ENCODE measurements at places on chromosomes 13 and 19.
A peak's percentile ranks its signal among the peaks of the same experiment; 100 is the strongest.

DNA sequence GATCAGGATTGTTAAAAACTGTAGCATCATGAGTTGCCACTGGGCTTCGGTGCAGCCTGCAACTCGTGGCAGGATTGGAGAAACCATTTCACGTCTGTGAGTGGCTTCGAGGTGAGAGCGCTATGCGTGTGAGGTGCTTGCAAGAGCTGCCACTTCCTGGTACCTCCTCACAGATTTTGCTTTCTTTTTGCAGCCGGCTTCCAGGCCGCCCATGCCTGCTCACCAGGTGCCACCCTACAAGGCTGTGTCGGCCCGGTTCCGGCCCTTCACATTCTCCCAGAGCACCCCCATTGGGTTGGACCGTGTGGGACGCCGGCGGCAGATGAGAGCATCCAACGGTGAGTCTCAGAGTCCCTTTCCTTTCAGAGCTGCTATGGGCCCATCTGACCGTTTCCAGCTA lies 57.9 kb upstream of the C1QTNF9 start:
- DNase-seq = no peak

- no peak for DNase-seq
These were observed 9.2 kb upstream of the TPT1 start for GRCh38 chr13:45350152-45350551.

DNA sequence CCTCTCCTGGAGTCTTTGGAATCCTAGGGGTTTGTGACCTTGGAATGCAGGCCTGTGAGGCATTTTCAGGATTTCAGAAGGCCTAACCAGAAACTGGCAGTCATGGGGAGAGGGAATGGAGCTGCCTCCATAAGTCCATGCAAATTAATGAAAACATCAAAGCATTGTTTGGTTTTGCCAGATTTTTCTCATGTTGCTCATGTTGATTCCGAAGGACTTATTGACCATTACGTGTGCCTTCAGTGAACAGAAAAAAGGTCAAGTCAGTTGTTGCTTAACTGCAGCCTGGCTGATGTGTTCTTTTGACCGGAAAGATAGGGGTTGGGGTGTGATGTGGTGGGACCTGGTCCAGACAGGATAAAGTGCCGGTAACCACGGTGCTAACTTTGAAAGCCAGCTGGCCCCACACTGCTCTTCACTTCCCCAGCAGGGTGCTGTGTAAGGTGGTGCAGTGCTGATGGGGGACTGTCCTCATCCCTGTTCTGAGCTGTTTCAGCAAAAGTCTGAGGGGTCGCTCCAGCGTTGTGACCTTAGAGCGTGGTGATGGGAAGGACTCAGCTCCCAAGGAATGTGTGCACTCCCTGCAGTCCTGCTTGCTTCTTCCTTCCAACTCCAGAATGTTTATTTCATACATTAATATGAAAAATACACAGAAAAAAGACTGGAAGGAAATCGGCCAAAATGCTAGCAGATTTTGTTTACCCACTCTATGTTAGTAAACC lies 3.5 kb downstream of the RNF113B start:
- DNase-seq = no peak

GRCh38 chr13:46160065-46160464 lies 21.9 kb downstream of the LCP1 start:
- DNase-seq = no peak

- DNase-seq = no peak
These were observed 118.7 kb upstream of the GJB6 start for GRCh38 chr13:20350819-20351218.

DNA sequence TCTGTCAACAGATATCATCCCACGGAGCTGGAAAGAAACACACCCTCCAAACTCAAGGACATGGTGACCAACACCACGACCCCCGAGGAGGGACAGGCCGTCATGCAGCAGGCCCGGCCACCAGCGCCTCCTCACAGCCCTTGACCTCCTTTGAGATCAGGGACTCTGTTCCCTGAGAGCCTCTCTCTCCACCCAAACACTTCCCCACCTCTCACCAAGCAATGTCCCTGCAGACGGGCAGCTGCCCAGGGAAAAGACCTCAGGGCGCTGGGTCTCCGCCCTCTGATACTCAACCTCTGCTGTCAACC lies 10.0 kb downstream of the SCGB2B2 start:
- DNase-seq = no peak

GRCh38 chr13:50200988-50201387 lies 185.7 kb downstream of the KCNRG start:
- no peak for DNase-seq

- DNase-seq = peak; percentile 45
These were observed 42.5 kb upstream of the SCEL start for GRCh38 chr13:77492982-77493381.

DNA sequence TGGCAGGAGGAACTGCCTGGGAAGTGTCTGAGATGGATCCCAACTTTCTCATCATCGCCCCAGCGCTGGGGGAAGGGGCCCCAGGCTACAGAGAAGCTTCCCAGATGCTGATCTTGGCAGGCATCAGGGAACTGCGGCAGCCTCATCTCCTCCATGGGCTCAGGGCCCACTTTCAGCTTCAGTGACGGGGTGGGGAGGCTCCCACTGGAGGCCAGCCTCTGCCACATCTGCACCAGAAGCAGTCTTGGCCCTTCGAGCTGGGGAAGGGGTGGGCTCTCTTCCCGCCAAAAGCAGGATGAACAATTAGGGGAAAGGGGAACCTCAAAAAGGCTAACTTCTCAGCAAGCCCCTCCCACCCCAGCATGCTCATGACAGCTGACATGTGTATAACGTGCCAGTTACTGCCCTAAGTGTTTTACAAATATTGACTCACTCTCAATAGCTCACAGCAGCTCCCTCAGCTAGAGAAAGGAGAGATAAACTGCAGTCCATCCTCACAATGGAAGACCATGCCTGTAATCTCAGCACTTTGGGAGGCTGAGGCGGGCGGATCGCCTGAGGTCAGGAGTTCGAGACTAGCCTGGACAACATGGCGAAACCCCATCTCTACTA lies 7.1 kb upstream of the S1PR2 start:
- no peak for DNase-seq

DNA sequence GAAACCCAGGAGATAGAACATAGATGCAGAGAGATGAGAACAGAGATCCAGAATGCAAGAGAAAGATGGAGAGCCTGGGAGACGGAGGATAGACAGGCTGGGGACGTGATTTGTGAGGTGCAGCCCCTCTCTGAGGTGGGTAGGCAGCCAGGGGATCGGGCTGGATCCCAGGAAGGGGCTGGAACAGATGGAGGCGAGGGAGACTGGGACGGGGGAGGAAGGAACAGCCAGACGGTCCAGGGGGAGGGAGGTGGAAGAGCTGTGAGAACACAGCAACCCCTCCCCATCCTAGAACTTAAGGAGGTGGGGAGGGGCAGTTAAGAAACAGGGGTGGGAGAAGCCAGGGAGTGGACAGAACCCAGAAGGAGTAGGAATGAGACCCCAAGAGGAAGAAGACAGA lies 3.1 kb downstream of the SLC17A7 start:
- DNase-seq = no peak

DNA sequence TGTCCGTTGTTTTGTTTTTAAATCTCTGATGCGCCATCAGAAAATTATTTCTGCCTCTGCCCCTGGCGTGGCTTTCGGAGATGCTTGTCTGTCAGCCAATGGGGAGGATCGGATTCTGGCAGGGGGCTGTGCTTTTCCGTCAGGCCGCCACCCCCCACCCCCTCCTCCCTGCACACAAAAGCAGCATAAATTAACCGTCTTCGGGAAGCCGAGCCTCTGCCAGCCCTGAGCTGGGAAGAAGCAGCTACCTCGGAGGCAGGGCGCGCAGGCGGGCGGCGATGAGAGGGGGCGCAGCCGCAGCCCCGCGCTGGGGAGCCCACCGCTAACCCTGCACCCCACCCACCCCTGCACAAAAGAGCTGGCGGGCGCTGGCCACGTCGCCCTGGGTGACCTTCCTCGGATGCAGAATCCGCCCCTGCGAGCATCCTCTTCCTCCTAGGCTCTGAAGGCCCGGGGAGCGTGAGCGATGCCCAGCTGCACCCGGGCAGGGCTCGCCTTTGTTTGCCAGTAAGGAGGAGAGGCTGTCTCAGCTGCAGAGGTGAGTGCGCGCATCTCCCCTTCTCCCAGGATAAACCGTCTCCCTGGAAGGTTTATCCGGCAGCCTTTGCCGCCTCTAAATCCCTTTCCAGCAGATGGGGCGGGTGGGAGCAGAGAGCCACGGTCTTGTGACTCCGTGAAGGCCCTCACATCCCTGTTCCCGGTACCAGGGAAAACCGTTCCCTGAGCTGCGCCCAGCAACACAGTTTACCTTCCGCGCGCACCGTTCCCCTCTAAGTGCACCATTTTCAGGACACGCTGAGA lies at the start of gene ATCAY:
Gene ATCAY (plus strand): TSS at position 215 of the 801 bp plus-strand sequence. CDS start 5,083 bp downstream, outside the sequence.
- no peak for DNase-seq

DNA sequence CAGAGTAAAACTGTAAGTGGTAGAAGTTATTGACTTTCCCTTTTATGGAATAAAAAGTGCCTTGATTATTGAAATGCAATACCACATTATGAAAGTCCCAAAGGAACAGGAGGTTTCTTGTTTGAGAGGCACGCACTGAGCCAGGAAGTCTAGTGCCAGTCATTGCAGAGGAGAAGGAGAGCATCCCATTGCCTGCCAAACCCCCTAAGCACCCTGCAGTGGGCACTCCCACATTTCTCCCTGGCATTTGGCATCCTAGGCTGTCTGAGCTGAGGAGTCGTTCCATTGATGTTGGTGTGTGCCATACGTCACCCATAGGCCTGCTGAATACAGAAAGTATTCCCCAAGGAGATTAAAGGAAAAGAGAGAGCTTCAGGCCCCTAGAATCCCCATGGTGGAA lies 85.7 kb upstream of the MBNL2 start:
- no peak for DNase-seq

DNA sequence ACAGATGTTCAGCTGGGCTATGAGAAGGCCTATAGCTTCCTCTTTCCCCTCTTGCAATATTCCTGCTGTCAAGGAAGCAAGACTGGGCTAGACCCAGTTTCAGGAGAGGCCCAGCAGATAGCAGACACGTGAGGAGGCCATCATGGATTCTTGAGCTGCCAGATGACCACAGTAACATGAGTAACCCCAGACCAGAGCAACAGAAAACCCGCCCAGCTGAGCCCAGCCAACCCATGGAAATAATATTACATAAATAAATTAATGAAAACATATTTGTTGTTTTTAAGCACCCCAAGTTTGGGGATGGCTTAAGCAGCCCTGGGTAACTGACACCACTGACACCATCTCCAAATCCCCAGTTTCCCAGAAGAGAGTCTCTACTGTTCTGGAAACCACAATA lies 50.2 kb upstream of the PDCD5 start:
- DNase-seq = no peak

- DNase-seq = no peak
These were observed 172.2 kb downstream of the COL4A1 start for GRCh38 chr13:110134801-110135200.

GRCh38 chr13:73547239-73547638 lies 488.4 kb downstream of the KLF5 start:
- DNase-seq = no peak

GRCh38 chr19:13979686-13980085 lies 26.4 kb downstream of the RFX1 start:
- DNase-seq = no peak

DNA sequence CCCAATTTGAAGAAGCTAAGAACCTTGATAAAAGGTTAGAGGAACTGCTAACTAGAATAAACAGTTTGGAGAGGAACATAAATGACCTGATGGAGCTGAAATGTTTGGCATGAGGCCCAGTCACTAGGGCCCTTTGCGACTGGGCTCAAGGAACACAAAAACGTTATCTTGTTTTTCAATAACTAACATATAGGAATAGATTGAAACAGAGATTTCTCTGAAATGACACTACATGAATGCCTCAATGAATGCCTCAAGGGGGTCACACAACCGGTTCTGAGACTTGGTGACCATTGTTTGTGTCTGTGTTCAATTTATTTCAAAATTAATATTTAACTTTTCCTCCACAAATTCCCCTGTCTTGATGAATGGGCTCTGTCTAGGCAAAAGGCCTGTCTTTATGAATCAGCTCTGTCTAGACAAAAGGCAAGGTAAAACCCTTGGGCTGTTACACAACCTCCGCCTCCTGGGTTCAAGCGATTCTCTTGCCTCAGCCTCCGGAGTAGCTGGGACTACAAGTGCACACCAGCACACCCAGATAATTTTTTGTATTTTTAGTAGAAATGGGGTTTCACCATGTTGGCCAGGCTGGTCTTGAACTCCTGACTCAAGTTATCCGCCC lies 932 bp upstream of the ZNF486 start:
- no peak for DNase-seq

GRCh38 chr19:47107953-47108746 lies 5.4 kb downstream of the ZC3H4 start:
- no peak for DNase-seq

GRCh38 chr13:29937841-29938240 lies 87.4 kb upstream of the UBL3 start:
- DNase-seq = no peak

DNA sequence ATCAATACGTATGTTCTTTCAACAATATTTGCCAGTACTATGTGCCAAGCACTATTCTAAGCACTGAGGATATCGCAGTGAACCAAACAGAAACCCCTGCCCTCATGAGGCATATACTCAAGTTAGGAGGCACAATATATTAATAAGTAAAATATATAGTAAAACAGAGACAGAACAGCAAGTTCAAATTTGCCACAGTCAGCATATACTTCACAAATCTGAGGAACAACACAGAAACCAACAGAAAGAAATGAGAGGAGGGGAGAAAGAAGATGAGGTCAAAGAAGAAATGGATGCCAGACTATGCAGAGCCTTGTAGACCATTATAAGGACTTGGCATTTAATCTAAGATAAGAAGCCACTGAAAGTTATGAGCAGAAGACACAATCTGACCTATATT lies 59.9 kb downstream of the KATNAL1 start:
- DNase-seq = no peak

- no peak for DNase-seq
These were observed 34.8 kb downstream of the SLAIN1 start for GRCh38 chr13:77732287-77732686.

DNA sequence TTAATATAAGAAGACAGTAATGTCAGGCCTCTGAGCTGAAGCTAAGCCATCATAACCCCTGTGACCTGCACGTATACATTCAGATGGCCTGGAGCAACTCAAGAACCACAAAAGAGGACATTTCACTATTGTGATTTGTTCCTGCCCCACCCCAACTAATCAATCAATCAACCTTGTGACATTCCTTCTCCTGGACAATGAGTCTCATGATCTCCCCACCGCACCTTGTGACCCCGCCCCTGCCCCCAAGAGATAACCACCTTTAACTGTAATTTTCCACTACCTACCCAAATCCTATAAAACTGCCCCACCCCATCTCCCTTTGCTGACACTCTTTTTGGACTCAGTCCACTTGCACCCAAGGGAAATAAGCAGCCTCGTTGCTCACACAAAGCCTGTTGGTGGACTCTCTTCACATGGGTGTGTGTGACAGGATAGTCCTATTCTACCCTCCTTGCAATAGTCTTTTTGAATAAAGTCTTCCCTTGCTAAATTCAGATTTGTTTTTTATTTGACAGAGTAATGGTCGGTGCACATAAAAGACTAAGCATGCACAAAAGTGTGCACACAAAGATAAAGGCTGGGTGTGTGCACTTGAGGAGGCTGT lies 14.0 kb downstream of the CD70 start:
- no peak for DNase-seq

- DNase-seq = no peak
These were observed 1.9 kb downstream of the TSHZ3 start for GRCh38 chr19:31347354-31347753.

- peak; percentile 56 for DNase-seq
These were observed 750.6 kb downstream of the DIAPH3 start for GRCh38 chr13:59413126-59413525.

GRCh38 chr19:732148-733069 lies 18.5 kb upstream of the MISP start:
- no peak for DNase-seq

Measured in AML-193 (cell line).